ENCODE measurements at places on chromosomes 2 and 18. TPM values are rescaled to one million over a fixed set of nuclear protein-coding genes. Genes with fewer than 3 reads are reported as not detected.

DNA sequence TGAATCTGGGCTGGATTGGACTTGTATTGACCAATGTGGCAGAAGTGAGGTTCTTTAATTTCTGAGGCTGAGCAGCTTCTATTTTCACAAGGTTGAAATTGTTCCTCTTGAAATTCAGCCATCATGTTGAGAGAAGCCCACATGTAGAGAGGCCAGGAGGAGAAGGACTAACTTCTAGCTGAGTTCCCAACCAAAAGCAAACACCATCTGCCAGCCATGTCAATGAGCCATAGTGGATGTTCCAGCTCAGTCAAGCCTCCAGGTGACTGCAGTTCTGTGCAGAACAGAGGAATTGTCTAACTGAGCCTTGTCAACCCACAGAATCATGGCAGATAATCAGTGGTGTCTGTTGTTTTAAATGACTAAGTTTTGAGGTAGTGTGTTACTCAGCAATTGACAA, 110.6 kb upstream of the ACVR1 start:
- DNase-seq: no peak

Gene ANKRD30BL
- total RNA-seq: not detected

- no peak for DNase-seq
These were observed 15.4 kb downstream of the FEZ2 start for GRCh38 chr2:36582538-36582937.

Gene NYAP2
- total RNA-seq: not detected

DNA sequence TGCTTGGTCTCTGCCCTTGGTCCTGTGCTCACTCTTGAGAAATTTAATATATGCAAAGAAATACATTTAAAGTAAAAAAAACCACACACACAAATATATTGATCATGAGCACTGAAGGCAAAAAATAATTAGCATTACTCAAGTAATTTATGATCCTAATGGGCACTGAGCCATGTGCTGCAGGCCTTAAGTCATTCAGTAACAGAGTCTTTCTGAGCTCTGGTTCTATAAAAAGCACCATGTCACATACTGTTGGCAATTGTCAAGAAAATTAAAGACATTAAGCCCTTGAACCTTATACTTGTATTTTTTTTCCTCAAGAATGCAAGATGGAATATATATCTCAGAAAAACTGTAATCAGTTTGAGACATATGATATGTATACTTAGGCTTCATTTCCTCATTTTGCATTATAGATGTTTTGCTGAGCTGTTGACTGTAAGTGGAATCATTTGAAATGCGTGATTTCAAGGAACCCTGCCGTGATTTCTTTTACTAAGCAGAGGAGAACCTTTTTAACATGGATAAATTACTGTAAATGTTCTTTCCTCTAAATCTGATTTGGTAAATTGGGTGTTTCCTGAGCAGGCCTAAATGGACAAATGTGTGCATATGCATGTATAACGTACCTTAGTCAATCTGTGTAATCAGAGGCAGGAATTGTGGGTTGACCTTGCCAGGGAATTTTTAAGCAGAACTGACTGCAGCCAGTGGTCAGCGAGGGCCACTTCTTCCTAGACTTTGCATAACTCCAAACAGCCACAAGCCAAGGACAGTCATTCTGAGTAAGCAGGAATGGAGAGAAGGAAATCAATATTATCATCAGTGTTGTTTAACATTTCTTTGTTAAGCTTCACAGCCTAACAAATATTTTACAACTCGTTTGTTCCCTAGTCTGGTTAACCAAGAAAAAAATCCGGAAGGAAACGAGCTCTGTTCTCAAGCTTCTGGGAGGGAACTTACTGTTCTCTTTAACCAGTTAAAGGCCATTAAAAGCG, 191.5 kb upstream of the ATP5MC3 start:
- no peak for DNase-seq

Gene ACMSD
- not detected for total RNA-seq
